Mucosa of descending colon (tissue), 3 donors: ENCODE measurements at places on chromosomes 12 and 14. TPM values are rescaled to one million over a fixed set of nuclear protein-coding genes. Genes with fewer than 3 reads are reported as not detected.
A peak's percentile ranks its signal among the peaks of the same experiment; 100 is the strongest.

The IRAK3 gene
- 7.0 TPM for total RNA-seq

The TAS2R43 gene
- total RNA-seq = 1.3 TPM

The TAS2R8 gene
- not detected for total RNA-seq

The RTN1 gene
- total RNA-seq = 1.2 TPM

The DNAJC22 gene
- 45.7 TPM for total RNA-seq

DNA sequence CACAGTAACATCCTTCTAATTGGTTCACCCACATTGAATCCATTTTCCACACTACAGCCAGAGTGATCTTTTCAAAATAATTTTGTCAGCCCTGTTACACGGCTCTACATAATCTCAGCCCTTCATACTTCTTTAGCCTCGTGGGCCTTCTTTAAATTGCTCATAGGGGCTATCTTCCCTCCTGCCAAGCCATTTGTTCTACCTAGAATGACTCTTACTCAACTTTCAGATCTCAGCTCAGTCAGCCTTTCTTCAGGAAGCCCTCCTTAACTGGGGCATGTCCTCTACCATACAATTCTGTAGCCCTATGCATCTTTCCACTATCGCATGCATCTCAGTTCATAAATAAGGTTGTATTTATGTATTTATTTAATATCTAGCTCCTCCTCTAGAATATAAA is 39.7 kb downstream of the CEP128 start:
- no peak for DNase-seq

DNA sequence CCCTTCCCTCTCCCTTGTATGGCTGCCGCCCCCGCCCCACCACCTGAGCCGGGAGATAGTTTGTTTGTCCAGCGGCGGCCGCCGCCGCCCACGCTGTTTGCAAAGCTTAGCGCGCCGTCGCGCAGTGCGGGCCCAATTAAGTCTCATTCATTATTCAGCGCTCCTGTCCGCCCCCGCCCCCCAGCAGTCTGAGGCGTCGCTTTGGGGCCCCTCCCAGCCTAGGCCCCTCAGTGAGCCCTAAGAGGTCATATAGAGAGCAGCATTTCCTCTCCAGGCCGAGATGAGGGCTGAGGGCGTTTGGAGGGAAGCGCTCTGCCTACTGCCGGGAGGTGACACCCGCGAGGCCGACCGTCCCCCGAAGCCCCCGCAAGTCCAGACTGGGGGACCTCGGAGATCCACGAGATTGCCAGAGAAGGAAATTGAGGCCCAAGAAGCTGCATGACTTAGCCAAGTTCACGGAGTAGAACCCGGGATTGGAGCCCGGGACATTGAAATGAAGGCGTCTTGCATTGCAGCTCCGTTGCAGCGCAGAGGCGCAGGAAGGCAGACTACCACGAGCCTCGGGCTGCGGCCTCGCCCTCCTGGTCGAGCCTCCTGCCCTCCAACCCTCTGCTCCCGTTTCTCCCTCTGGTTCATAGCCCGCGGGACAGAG is at the start of gene DNAJC22:
TSS of gene DNAJC22 (plus strand) at position 230 of the 652 bp plus-strand sequence. CDS start 1,985 bp downstream, outside the sequence.
- peak; percentile 59 for DNase-seq

- no peak for DNase-seq
These were observed 27.8 kb downstream of the EFCAB11 start for GRCh38 chr14:89926694-89927093.

DNA sequence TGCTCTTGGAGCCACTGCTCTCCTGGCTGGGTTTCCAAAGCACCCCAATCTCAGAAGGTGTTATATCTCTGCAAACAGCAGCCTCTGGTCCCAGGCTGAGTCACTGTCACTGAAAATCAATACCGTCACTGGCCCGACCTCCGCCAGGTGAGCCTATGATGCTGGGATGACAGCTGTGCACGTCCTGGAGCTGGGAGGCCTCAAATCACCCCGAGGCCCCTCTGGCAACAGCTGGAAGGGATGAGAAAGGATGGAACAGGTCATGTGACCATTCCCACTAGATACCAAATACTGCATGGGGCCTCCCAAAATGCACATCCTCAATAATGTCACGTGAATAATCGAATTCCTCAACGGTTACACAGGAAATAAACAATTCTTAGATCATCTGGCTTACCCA is 190.8 kb downstream of the TTC7B start:
- DNase-seq = no peak
